CD8-positive, alpha-beta T cell (primary cell): ENCODE measurements at places on chromosomes 4 and X.

GRCh38 chr4:56666279-56666678, 14.8 kb downstream of the HOPX start:
- no peak for DNase-seq

- DNase-seq: no peak
These were observed 29.7 kb upstream of the CRMP1 start for GRCh38 chr4:5922556-5922955.

DNA sequence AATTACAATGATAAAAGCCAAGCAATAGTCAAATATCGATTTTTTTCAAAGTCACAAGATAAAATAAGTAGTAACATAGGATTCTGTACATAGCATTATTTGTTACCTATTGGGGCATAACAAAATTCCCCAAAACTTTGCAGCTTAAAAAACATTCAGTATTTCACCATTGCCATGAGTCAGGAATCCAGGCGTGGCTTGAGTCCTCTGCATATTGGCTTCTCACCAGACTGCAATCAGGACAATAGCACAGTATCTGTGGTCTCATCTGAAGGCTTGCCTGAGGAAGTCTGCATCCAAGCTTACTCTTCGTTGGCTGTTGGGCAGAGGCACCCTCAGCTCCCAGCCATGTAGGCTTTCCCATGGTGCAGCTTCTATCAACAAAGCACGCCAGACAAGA, 6.2 kb upstream of the CTBP1 start:
- no peak for DNase-seq

GRCh38 chrX:136210806-136211205, 40.4 kb downstream of the MAP7D3 start:
- DNase-seq: no peak

DNA sequence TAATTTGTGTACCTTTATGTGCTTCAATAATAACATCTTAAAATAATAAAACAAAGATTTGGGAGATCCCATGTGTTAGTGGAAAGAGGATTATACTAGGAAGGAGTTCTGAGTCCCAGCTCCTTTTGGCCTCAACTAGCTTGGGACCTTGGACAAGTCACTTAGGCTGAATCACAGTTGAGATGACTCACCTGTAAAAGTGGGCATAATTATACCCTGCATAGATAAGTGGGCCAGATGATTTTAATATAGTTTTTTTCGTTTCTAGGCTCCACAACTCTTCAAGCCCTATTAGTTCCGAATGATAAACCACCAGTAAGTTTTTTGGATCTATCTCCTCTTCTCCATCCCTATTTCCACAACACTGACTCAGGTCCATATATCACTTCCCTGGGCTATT, 131.8 kb downstream of the ENOX2 start:
- no peak for DNase-seq

DNA sequence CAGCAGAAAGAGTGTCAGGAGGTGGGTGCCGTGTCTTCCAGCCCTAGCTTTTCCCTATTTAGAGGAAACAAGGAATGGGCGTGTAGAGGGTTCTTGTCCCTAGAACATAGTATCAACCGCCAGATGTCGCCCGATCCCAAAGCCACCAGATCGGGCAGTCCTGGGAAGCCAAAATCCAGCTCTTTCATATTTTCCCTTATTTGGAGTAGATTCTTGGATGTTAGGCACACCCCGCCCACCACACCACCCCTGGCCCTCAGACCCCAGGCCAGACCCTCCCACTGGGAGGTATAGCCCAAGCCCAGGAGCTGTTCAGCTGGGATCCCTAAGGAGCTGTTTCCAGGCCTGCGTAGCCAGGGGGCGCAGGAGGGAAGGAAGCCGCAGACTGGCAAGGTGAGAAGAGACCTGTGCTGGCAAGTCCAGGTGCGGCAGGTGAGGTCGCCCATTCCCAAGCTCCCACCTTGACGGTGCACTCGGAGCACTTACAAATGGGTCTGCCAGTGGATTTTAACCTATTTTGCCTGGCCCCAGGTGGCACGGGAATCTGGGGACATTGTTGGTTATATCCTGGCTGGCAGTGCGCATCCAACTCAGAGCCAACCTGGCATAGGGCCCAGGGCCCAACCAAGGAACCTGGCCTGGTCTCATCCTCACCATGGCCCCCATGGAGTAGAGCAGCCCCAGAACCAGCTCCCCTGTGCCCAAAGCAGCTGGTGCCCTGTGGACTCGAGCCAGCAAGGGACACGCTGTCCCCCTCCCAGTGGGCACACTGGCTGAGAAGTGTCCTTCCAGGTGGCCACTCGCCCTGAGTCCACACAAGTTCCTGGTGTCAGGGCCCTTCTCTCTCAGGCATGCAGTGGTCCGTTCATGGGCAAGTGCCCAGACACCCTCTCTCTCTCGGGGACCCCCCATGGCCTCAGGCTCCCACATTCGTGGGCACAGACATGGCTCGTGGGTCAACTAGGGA, 811 bp downstream of the FLNA start:
- DNase-seq: peak; percentile 62

GRCh38 chrX:38112566-38112965, 106.2 kb downstream of the SYTL5 start:
- no peak for DNase-seq

DNA sequence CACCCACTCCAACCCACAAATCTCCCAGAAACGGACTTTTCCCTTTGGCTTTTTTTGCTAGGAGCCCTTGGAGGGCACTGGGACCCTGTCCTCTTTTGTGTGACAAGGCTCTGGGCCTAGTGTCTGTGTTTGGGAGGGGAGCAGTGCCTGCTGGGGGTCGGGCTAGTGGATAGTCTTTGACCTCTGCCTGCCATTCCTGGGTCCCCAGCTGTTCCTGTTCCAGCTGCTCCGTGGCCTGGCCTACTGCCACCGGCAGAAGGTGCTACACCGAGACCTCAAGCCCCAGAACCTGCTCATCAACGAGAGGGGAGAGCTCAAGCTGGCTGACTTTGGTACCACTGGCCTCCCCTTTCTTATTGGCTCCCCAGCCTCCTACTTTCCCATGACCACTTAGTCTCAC, 6.7 kb upstream of the USP11 start:
- no peak for DNase-seq

DNA sequence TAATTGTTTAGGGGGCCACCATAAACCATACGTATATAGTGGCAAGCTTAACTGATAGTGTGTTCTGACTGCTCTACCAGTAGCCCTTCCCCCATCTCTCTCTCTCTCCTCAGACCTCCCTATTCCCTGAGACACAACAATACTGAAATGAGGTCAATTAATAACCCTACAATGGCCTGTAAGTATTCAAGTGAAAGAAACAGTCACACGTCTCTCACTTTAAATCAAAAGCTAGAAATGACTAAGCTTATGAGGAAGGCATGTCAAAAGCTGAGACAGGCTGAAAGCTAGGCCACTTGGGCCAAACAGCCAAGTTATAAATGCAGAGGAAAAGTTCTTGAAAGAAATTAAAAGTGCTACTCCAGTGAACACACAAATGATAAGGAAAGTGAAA, 78.0 kb downstream of the PRDM5 start:
- no peak for DNase-seq

DNA sequence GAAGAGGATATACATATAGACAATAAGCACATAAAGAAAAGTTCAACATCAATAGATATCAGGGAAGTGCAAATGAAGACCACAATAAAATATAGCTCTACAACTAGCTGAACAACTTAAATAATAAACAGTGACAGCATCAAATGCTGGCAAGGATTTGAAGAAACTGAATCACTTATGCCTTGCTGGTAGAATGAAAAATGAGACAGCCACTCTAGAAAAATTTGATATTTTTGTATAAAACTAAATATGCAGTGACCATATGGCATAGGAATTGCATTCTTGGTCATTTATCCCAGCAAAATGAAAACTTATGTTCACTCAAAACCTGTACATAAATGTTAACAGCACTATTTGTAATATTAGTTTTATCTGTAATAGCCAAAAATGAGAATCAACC, 1102.0 kb downstream of the C4orf33 start:
- DNase-seq: no peak

- no peak for DNase-seq
These were observed 111.7 kb downstream of the AMER1 start for GRCh38 chrX:64093761-64094160.

- no peak for DNase-seq
These were observed 93.2 kb upstream of the NKX1-1 start for GRCh38 chr4:1499465-1499864.

GRCh38 chrX:138534410-138534809, 177.1 kb downstream of the FGF13 start:
- DNase-seq: no peak
